ENCODE measurements at places on chromosomes 11 and 22. TPM values are rescaled to one million over a fixed set of nuclear protein-coding genes. Genes with fewer than 3 reads are reported as not detected.

The DGAT2 gene
- 3.9 TPM for polyA plus RNA-seq

GRCh38 chr11:110735455-110736170 is 23.4 kb upstream of the ARHGAP20 start:
- no peak for DNase-seq

GRCh38 chr22:19661156-19661555 is 53.1 kb upstream of the SEPTIN5 start:
- DNase-seq = no peak

DNA sequence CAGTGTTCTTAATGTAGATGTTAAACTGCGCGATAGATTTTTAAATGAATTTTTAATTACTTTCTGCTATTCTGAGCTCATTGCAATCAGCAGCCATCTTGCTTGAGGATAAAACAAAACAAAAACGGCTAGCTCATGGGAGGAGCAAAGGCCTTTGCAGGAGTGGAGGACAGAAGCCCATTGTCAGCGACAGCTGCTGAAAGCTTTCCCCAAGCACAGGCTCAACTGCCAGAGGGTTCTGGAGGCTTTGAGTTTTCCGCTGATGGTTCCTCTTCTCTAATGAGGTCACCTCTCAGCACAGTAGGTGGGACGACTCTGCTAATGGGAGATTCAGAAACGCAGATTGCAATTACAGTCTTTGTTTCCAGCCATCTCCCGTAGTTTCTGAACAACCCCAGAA is 167.1 kb upstream of the TTC12 start:
- DNase-seq = no peak

GRCh38 chr11:123302751-123303195 is 107.7 kb upstream of the CLMP start:
- DNase-seq = no peak

- no peak for DNase-seq
Measured at GRCh38 chr22:17303840-17304779, 65.2 kb upstream of the CECR2 start.

DNA sequence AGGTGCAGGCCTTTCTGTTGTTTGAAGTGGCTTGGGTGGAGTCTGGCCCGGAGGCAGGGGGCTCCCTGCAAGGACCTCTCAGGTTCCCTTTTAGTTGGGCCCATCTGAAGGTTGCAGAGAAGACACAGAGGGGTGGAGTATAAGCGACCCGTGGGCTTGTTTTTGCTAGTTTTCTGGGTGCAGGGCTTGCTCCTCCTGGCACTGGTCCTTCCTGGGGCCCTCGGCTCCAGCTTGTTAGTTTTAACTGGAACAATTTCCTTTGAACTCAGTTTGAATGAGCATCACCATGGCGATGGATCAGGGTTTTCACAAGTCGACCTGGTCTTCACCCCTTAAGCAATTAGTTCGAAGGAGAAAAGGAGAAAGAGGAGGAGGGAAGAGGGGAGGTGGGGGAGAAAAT is 28.5 kb upstream of the OAF start:
- no peak for DNase-seq

- no peak for DNase-seq
Measured at GRCh38 chr11:124672536-124673215, 863 bp downstream of the SIAE start.

DNA sequence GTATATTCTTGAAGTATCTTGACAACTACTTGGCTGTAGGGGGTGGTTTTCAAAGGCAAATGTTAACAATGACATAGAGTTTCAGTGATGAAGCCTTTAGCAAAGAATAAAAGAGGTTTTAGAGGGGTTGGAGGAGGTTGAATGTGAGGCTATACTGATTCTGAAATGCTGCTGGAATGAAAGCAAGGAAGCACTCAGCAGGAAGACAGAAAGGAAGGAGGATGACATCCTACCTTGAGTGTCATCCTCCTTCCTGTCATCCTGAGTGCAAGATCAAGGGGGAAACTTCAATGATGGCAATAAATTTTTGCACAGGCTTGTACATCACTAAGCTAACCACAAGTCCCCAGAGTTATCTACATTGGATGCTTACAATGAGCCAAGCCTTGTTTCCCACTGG is 120.5 kb downstream of the APIP start:
- no peak for DNase-seq
